ENCODE measurements at places on chromosomes 6 and 20.
A peak's percentile ranks its signal among the peaks of the same experiment; 100 is the strongest.

- peak; percentile 30 for DNase-seq
Observed at GRCh38 chr6:26233649-26234420, 131.2 kb upstream of the BTN3A2 start.

DNA sequence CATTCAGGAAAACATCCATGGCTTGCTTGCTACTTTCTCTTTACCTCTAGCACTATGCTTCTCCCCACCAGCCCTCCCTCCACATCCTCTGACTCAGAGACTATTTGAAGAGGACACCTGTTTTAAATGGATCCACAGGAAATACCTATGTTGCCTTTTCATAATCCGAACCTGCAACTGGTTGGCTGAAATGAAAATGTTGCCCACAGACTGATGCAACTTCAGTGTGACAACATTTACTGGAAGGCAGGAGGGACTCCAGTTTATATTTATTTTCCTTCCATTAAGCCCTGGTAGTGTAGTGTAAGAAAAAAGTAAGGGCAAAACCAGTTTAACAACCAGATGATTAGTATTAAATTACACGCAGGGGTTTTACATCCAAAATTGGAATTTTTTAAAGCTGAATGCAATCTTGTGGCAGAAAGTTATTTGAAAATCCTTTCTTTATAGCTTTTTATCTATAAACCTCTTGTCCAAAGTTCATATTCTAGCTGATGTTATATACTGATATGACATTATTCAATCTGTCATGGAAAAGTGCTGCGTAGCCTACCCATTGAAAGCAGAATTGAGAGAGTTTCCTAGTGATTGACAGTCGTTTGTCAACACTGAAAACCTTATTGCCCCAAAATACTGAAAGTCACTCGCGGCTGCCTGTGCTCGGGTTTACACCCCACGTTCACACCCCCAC, 881 bp upstream of the AIG1 start:
- DNase-seq, result no peak

DNA sequence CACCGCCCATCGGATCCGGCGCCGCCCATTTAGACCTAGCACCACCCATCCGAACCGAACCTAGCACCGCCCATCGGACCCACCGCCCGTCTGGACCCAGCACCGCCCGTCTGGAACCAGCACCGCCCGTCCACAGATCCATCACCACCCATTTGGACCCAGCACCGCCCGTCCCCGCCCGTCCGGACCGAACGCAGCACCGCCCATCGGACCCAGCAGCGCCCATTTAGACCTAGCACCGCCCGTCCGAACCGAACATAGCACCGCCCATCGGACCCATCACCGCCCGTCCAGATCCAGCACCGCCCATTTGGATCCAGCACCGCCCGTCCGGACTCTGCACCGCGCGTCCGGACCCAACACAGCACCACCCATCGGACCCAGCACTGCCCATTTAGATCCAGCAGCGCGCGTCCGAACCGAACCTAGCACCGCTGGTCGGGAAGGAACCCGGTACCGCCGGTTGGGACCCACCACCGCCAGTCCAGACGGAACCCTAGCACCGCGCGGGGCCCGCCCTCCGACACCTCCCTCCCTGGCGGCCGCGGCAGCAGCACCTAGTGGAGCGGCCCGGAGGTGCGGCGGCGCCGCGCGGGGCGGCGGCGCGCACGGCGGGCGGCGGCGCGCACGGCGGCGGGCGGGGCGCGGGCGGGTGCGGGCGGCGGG, 348 bp upstream of the AFDN start:
- DNase-seq, result peak; percentile 40

DNA sequence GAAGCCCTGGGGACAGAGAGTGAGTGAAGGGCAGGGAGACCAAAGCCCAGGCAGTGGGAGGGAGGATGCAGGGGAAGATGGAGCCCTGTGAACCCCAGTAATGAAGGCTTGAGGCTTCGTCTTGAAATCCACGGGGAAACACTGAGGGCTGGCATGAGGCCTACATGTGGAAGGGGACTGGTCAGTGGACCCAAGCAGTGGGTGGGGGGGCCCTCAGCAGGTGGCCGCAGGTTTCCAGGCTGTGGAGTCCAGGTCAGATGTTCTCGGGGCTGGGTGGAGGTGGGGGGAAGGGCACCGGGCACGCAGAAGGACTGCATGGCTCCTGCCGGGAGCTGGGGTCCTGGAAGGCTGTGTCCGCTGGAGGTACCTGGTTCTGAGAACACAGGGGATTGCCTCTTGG, 2.7 kb upstream of the CD93 start:
- DNase-seq, result no peak

- DNase-seq, result no peak
Observed at GRCh38 chr6:112983713-112984261, 636.7 kb downstream of the RFPL4B start.

DNA sequence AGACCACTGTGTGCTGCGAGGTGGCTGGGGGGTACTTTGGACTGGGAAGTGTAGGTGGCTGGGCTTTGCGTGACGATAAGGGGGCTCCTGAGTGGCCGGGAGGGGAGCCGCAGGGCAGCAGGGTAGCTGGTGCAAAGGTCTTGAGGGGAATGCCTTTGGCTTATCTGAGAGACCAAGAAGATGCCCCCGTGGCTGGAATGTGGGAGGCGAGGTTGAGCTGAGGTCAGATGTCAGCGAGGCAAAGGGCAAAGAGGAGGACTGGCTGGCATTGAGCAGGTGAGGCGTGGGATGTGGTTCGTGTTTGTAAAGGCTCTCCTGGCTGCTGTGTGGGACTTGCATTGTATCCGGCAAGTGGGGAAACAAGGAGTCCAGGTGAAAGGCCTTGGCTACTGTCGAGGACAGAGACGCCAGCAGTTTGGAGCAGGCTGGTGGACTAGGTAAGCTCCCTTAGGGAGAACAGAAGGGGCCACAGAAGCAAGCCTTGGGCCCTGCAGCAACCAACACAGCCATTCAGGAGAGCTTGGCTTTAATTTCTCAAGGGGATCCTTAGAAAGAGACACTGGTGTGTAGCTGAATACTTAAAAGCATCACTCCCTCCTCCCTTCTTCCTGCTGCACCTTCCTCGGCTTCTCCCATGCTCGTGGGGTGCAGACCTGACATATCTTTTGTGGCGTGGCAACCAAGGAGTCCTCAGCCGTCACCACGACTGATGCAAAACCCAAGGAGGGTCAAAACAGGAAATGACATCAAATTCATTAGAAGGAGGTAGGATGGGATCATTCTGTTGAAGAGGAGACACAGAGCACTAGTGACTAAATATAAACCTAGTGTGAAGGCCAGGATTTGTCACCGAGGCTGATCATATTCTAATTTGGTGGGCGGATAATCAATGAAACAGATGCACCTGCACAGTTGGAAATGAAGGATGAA, 53.5 kb upstream of the ERVFRD-1 start:
- DNase-seq, result no peak

DNA sequence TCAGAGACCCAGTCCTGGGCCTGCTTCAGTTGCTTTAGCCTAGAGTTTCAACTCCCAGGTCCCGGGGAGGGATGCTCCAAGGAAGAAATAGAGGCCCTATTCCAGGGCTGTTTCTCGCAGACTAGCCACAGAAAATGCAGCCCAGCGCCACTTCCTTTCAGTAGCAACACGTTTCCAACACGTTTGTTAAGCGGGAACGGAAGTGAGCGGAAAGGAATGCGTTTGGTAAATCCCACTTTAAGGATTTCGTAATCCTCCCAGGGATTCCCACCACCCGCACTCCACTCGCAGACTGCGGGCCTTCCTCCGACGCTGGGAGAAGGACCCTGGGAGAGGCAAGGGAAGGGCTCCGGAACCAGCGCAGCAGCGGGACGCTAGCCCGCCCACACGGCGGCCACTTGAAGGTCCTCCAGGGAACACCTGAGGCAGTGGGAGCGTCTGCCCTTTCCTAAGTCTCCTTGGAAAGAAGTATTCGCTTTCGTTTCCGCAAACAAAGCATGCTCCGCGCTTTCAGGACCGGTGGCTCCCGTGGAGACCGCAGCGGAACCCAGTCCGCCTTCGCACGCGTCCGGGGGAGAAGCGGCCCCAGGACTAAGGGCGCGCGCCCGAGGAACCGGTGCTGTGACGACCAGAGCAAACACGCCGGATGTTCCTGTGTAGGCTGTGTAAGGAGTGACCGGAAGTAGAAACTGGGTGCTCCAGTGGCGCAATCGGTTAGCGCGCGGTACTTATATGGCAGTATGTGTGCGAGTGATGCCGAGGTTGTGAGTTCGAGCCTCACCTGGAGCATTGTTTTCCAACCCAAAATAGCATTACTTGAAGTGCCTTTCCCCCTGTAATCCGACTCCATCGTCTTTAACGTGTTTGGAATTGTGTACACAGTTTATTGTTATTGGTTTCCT, 227.6 kb upstream of the PRSS16 start:
- DNase-seq, result peak; percentile 18

Measured in stimulated activated CD4-positive, alpha-beta T cell treated with anti-CD3 and anti-CD28 coated beads, TNF-alpha, amount 100 ng/mL, for 4 hours (primary cell).